ENCODE measurements at places on chromosomes 4 and X.

- no peak overlapping the region for H3K4me3 ChIP-seq
- H3K36me3 ChIP-seq: no peaks in the 10 kb centered on the region
- DNase-seq: no peak
- peaks cover 6% of the 10 kb centered on the region for H3K27me3 ChIP-seq
These were observed 92.9 kb upstream of the TNIP3 start for GRCh38 chr4:121256887-121257466.

- H3K4me1 ChIP-seq: no peaks in the 10 kb centered on the region
- H3K27ac ChIP-seq: no peak overlapping the region
- H3K4me3 ChIP-seq: no peak overlapping the region
- no peaks in the 10 kb centered on the region for H3K36me3 ChIP-seq
- DNase-seq: no peak
These were observed 60.3 kb upstream of the ZNF81 start for GRCh38 chrX:47776292-47777006.

DNA sequence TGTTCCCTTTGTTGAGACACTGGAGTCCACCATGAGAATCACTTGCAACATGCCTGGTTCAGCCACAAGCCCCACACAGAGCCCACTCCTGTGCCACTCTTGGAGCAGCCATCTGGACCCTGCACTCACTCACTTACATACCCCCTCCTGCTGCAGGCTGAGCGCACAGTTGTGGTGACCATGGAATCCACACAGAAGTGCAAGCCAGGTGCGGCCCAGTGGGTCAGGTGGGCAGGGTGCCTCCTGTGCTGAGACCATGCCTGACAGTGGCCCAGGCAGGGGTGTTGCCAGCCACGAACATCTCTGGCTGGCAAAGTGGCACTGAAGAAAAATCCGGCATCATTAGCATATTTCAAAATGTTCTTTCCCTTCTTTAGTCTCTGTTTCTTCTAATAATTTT lies 17.4 kb upstream of the CXorf51A start:
- no peak for DNase-seq
- H3K4me3 ChIP-seq: no peak overlapping the region
- H3K4me1 ChIP-seq: no peaks in the 10 kb centered on the region
- H3K27me3 ChIP-seq: no peaks in the 10 kb centered on the region
- H3K36me3 ChIP-seq: no peaks in the 10 kb centered on the region

GRCh38 chr4:42655921-42656678 lies 805 bp downstream of the ATP8A1 start:
- H3K36me3 ChIP-seq: peaks cover 11% of the 10 kb centered on the region
- H3K27ac ChIP-seq: peak overlapping the region; percentile 95
- peaks cover 8% of the 10 kb centered on the region for H3K27me3 ChIP-seq
- peak overlapping the region; percentile 96 for H3K4me3 ChIP-seq
- peak; percentile 44 for DNase-seq

GRCh38 chrX:25873196-25873595 lies 264.9 kb upstream of the MAGEB18 start:
- no peak for DNase-seq
- H3K36me3 ChIP-seq: no peaks in the 10 kb centered on the region
- no peaks in the 10 kb centered on the region for H3K4me1 ChIP-seq
- H3K27ac ChIP-seq: no peak overlapping the region

DNA sequence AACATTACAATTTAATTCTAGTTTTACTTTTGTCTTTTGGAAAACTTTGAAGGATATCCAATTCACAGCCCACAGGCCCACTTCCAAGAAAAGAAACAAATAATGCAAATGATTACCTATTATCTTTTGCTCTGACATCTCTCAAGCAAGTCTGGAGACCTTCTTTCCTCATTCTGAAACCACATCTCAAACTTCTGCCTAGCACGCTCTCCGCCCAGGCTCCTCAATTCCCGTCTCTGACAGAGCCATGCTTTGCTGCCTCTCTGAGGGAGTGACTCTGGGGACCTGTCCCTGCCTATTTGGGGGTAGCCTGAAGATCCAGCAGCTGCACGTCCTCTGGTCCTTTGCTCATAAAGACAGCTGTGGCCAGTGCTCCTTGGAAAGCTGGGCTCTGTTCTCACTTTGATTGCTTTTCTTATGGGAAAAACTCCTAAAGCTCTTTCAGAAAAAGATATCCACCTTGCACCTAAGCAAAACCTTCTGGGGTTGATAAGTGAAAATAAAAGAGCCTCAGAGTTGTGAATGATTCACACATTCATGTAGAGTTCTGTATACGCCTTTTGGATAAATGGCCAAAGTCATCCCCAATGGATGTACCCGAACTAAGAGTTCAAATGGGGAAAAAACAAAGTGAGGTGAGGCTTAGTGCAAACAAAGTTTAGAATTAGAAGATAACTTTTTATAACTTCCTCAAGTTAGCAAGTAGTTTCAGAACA lies 72.4 kb upstream of the TNIP3 start:
- no peak overlapping the region for H3K27ac ChIP-seq
- H3K27me3 ChIP-seq: no peaks in the 10 kb centered on the region
- DNase-seq: no peak
- H3K36me3 ChIP-seq: no peaks in the 10 kb centered on the region

- DNase-seq: no peak
- H3K4me1 ChIP-seq: no peaks in the 10 kb centered on the region
- H3K27ac ChIP-seq: no peak overlapping the region
- H3K4me3 ChIP-seq: no peak overlapping the region
These were observed 18.2 kb upstream of the VCX2 start for GRCh38 chrX:8189096-8189830.

- H3K27ac ChIP-seq: no peak overlapping the region
These were observed 12.4 kb downstream of the DCAF8L1 start for GRCh38 chrX:27968878-27969277.

- no peak overlapping the region for H3K4me3 ChIP-seq
- H3K27ac ChIP-seq: no peak overlapping the region
- no peak for DNase-seq
- no peaks in the 10 kb centered on the region for H3K36me3 ChIP-seq
These were observed 19.3 kb upstream of the DUSP9 start for GRCh38 chrX:153627675-153628111.

DNA sequence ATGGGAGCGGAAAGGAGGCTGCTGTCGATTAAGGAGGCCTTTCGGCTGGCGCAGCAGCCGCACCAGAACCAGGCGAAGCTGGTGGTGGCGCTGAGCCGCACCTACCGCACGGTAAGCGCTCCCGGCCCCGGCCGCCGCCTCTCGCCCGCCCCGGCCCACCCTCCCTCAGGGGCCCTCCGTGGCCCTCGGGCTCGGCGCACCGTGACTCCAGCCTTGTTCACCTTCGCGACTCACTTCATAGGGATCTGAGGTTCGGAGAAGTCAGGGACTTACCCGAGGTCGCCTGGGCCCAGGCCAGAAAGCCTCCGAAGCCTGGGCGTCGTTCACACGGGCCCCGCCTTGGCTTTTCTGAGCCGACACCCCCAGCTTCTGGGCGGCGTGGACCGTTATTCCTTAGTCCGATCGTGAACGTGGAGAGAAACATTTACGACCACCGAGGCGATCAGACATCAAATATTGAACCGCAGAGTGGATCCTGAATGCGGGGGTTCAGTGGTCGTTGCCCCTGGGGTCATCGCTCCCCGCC lies 362 bp downstream of the NCAPG start:
- peaks cover 52% of the 10 kb centered on the region for H3K4me1 ChIP-seq
- H3K4me3 ChIP-seq: peak overlapping the region; percentile 99
- no peaks in the 10 kb centered on the region for H3K36me3 ChIP-seq
- no peak for DNase-seq
- peak overlapping the region; percentile 98 for H3K27ac ChIP-seq

DNA sequence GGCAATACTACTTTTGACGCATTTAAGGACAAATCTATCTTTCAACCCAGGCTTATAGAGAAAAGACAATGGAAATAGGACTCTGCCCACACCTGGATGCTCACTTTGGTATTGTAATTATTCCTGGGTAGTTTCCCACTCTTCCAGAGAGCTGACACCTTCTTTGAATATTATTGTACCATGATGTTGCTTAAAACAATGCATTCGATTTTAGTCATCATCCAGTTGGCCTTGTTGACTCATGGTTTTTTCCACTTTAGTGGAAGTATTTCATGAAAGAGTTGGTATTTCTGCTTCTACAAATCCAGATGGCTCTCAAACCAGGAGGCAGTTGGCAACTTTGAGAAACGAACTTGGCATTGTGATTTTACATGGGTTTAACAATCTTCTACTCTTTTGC lies 124.2 kb downstream of the ENOX2 start:
- peaks cover 7% of the 10 kb centered on the region for H3K27me3 ChIP-seq
- H3K4me1 ChIP-seq: no peaks in the 10 kb centered on the region
- H3K36me3 ChIP-seq: peaks cover 14% of the 10 kb centered on the region
- H3K27ac ChIP-seq: no peak overlapping the region

DNA sequence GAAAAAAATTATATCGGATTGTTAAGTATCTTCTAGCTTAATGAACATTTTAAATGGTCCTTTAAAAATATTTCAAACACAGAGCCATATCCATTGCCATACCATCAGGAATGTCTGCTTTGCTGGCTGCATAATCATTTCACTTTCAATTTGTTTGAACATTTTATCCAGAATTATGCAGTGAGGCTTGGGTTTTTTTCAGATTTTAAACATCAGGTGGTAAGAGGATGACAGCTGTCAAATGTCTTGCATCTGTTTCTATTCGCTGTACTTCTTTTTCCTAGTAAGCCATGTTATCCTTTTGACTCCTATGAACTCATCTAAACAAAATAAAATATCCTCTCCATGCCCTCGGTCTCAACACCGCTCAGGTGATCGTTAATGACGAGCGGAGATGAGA lies 802 bp downstream of the RFC1 start:
- peaks cover 13% of the 10 kb centered on the region for H3K27me3 ChIP-seq
- H3K27ac ChIP-seq: peak overlapping the region; percentile 92
- H3K4me3 ChIP-seq: peak overlapping the region; percentile 94
- DNase-seq: no peak
- H3K36me3 ChIP-seq: no peaks in the 10 kb centered on the region

DNA sequence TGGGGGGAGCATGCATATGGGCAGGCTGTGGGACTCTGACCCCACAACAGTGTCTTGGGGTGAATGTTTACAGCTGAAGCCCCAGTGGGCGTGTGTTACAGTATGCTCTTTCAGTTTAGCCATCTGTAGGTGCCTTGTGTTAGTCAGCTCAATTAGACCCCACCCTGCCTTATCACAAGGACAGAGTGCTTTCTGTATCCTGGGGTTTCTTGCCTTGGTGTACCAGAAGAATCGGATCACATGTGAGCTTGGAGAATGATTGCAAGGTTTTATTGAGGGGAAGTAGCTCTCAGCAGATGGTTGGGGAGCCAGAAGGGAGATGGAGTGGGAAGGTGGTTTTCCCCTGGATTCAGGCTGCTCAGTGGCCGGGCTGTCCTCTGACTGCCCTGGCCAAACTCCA lies 27.3 kb downstream of the SH3BGRL start:
- no peak overlapping the region for H3K27ac ChIP-seq
- no peak overlapping the region for H3K4me3 ChIP-seq
- H3K4me1 ChIP-seq: peaks cover 25% of the 10 kb centered on the region
- H3K27me3 ChIP-seq: no peaks in the 10 kb centered on the region
- no peak for DNase-seq
- H3K36me3 ChIP-seq: no peaks in the 10 kb centered on the region

- H3K27me3 ChIP-seq: peaks cover 4% of the 10 kb centered on the region
- H3K4me1 ChIP-seq: peaks cover 16% of the 10 kb centered on the region
- no peak overlapping the region for H3K27ac ChIP-seq
- DNase-seq: no peak
- no peak overlapping the region for H3K4me3 ChIP-seq
- H3K36me3 ChIP-seq: no peaks in the 10 kb centered on the region
These were observed 16.8 kb downstream of the MEPE start for GRCh38 chr4:87849612-87850011.

- DNase-seq: no peak
- peaks cover 2% of the 10 kb centered on the region for H3K27me3 ChIP-seq
- H3K4me1 ChIP-seq: no peaks in the 10 kb centered on the region
- H3K4me3 ChIP-seq: no peak overlapping the region
- no peaks in the 10 kb centered on the region for H3K36me3 ChIP-seq
These were observed 74.0 kb downstream of the CPZ start for GRCh38 chr4:8666581-8666980.

GRCh38 chrX:110374559-110374958 lies 15.9 kb downstream of the RTL9 start:
- H3K36me3 ChIP-seq: no peaks in the 10 kb centered on the region
- no peak overlapping the region for H3K27ac ChIP-seq

DNA sequence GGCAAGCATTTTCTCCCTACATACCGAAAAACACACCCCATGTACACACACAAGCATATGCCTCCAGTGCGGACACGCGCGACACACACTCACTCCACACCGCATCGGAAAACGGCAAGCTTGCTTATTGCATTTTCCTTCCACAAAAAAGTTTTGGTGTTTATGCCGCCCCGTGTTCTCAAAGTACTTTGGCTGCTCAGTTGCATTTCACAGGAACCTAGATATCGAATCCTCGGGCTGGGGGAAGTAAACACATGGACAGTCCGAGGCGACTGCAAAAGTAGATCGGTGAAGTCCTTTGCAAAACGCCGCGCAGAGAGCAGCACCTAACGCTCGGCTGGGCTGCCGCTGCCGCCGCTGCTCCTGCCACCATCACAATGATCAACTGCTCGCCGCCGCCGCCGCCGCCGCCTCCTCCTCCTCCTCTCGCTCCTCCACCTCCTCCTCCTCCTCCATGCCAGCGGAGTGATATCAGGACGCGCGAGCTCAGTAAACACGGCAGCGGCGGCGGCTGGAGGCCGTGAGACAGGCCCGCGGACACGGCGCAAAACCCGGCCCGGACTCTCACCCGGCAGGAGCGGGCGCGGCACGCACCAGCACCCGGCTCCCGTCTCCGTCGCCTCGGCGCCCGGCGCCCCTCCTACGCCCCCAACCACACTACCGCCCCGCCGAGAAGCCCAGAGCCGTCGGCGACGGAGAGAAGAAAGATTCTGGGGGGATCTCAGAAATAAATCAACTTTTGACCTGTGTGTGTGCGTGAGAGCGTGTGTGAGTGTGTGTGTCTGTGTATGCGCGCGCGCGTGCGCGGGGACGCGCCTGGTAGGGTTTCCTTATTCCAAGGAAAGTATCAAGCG lies at the start of gene MAML3:
Gene MAML3 (minus strand): TSS at position 467 of the 854 bp plus-strand sequence. CDS start 857 bp downstream, outside the sequence.
- H3K27ac ChIP-seq: peak within 1 kb of the TSS; percentile 71
- H3K4me3 ChIP-seq: peak within 1 kb of the TSS; percentile 94
- peak; percentile 81 for DNase-seq

DNA sequence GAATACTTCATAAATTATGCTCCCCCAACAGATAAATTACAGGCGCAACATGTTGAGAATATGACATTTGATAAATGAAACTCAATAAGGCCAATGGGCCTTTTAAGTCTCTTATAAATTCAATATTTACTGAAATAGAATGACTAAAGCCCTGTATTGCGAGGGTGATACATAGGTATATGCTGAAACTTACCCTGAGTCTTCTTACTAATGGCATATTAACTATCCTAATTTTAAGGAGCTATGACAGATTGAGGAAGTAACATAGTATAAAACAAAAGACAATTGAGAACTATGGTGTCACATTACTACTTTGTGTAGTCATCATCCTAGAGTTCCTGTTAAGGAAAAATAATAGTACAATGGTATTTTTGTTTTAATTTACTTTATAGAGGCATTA lies 440.7 kb downstream of the IL15 start:
- no peak overlapping the region for H3K27ac ChIP-seq
- no peaks in the 10 kb centered on the region for H3K4me1 ChIP-seq
- no peaks in the 10 kb centered on the region for H3K27me3 ChIP-seq
- no peak for DNase-seq
- no peaks in the 10 kb centered on the region for H3K36me3 ChIP-seq

Measured in immature natural killer cell (primary cell).